Sigmoid colon (tissue), 7 donors: ENCODE measurements at places on chromosomes 6 and 20.

- DNase-seq = no peak
These were observed 15.6 kb upstream of the CD109 start for GRCh38 chr6:73680289-73680918.

DNA sequence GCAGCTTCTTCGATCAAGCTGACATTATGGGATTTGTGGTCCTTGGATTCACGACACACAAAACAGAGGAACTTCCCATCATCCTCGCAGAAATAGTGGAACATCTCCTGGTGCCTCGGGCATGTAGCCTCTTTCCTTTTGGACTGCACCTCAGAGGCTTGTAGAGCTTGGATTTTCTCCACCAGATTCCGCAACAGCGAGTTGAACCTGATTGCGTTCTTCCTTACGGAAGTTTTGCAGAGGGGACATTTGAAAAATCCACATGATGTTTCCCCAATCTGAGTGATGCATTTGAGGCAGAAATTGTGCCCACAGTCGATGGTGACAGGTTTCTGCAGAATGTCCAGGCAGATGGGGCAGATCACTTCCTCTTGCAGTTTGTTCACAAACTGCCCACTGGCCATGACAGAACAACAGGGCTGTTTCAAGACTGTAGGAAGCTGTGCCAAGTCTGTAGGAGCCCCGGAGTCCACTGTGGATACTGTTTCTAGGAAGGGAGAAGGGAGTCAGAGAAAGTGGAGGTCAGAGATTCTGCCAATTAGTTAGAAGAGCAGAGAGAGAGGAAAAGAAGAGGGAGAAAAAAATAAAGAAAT, 392 bp downstream of the TRIM31 start:
- no peak for DNase-seq

- no peak for DNase-seq
These were observed 9.1 kb upstream of the JAG1 start for GRCh38 chr20:10682939-10683338.

DNA sequence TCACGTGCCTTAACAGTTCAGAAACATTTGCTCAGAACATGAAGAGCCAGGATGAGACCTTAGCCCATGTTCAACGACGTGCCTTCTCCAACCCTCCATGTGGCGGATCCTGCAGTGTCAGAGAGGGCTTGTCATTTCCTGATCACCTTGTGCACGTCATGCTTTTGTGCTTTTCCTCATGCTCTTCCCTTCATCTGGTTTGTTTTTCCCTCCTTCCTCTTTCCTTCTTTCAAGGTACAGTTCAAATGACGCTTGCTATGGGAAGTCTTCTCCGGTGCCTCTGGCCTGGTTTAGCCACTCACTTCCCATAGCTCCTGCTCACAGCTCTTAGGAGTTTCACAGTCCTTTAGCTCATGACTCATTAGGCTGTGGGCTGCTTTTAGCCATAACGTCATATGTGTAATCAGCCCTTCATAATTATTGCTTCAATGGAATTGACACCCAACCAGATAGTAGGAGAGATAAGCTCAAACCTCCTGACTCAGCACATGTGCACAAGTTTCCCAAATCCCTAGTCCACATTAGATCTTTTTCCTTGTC, 102.7 kb upstream of the CNKSR3 start:
- DNase-seq = no peak

DNA sequence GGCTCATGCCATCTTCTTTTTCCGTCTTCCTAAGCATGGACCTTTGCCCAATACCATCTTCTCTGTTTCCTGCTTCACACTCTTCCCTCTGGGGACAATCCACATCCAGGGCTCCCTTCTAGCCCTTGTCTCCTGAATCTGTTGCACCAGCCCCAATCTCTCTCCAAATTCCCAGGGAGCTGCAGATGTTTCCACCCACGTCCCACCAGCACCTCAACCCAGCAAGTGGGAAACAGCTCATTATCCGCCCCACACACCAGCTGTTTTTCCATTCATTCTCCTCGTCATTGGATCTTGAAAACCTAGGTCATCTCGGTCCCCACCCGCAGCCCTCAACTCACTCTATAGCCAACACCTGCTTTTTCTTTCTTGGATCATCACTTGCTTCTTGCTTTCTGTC, 185.0 kb upstream of the CDYL start:
- no peak for DNase-seq

DNA sequence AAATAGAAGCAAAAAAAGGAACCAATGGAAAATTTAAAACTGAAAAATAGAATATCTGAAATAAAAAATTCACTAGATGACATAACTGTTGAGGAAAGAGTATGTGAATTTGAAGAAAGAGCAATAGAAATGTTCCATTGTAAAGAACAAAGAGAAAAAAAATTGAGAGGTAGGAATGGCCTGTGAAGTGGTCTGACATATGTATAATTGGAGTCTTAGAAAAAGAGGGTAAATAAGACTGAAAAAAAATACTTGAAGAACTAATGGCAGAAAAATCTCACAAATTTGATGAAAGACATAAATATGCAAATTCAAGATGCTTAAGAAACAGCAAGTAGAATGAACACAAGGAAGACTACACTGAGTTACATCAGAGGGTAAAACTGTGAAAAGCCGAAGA, 93.4 kb downstream of the QKI start:
- no peak for DNase-seq
